ENCODE measurements at places on chromosomes 5 and 9.

GRCh38 chr9:14148501-14149103 lies 165.3 kb downstream of the NFIB start:
- no peak for DNase-seq

DNA sequence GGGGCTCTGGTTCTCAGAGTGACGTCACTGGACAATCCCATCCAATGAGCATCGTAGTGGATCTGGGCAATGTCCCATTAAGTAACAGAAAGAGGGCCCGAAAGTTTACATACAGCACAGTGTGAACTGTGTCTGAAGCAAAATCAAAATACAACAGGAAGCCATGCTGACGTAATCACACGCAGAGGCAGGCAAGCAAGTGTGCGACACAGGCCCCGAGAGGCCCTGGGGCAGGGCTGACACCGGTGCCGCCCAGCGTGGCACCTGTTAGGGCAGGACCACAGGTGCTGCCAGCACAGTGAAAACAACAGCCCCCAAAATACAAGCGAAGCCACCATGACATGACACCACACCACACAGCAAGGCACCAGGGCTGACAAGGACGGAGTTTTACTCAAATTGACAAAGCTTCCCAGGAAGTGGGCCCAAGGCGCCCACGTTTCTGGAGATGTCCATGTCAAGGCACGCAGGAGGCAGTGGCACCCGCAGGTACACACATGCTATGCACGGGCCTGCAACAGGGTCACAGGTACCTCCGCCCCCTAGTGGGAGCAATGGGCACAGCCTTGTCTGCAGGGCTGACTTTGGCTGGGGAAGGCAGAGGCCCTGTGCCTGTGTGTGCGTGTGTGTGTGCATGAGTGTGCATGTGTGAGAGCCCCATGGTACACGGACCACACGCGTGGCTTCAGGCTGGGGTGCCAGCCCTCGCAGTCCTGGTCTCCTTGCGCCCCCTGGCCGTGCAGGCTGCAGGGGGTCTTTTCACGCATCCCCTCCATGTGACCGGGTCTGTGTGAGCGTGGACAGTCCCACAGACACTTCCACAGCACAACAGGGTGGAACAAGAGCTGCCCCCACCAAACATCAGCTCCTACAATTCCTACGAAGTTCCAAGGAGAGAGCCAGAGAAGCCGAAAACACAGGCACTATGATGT lies 19.6 kb downstream of the QSOX2 start:
- peak; percentile 82 for DNase-seq

DNA sequence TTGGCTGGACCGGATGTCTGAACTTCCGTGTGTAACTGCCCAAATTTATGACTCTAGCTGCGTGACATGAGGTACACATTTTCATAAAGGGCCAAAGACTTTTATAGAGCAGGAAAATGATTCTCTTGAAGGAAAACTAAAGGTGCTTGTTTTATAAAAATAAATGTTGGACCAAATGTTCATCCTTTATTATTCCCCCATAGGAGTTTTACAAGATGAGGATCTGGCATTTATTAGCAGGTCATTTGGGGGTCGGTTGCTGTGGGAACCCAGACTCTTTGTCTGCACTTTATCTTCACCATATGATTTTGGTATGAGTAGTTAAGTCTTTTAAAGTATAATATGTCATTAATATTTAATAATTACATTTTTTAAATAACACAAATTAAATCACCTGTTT lies 571.2 kb downstream of the EFNA5 start:
- no peak for DNase-seq

DNA sequence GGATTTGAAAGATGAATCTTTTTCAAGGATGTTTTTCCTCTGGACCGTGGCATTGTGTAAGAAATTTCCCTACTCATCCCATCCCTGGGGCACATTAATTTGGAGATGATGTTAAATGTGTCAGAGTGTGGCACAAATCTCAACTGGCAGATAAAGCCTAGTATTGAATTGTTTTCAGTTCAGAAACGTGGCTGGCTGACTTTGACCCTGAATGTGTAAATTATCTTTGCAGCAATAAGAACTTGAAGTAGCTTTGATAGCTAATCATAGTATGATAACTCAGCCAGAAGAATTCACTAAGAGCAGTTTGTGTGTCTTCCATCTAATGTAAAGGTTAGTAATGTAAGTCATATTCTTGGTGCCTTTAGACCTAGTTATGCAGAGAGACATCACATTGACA lies 238.4 kb upstream of the DMRT1 start:
- DNase-seq, result no peak

- DNase-seq, result no peak
Observed at GRCh38 chr5:27191786-27192510, 153.6 kb upstream of the CDH9 start.

DNA sequence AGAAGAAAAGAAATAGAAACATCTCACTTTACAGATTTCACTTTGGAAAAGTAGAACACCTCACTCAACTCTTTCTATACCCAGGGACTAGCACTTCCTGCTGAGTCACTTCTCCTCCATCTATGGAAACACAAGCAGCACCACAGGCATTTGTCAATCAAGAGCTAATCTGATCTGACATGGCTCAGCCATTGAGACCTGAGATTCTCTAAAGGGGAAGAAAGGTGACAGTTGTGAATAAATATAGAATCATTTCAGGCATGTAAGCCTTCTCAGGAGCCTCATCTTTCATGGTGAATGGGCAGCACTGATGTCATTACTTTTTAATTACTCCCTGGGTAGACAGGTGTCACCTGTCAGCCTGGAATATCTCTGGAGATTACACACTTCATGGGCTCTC lies 559.8 kb downstream of the HINT1 start:
- DNase-seq, result peak; percentile 1

- DNase-seq, result no peak
Observed at GRCh38 chr5:143469125-143469524, 65.6 kb upstream of the NR3C1 start.

GRCh38 chr9:123225374-123225813 lies 43.0 kb downstream of the STRBP start:
- DNase-seq, result peak; percentile 68

GRCh38 chr5:154947778-154948177 lies 6.9 kb downstream of the MRPL22 start:
- no peak for DNase-seq

DNA sequence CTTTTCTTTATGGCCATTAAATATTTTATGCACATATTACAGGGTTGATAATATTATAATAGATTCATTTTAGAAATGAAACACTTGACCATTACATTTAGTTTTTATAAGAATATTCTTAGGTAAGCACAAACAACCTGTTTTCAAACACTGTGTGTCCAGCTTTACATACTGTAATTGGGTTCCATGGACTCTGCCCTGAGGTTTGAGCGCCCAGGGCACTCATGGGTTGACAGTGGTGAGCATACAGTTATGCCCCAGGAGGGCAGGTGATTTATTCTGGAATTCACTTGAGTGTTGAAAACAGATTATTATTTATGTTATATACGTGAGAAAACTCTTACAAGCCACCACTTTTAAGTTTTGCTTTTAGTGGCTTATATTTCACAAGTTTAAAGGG lies 33.7 kb downstream of the TRIO start:
- DNase-seq, result no peak

GRCh38 chr9:131468031-131468430 lies 34.7 kb upstream of the POMT1 start:
- no peak for DNase-seq

DNA sequence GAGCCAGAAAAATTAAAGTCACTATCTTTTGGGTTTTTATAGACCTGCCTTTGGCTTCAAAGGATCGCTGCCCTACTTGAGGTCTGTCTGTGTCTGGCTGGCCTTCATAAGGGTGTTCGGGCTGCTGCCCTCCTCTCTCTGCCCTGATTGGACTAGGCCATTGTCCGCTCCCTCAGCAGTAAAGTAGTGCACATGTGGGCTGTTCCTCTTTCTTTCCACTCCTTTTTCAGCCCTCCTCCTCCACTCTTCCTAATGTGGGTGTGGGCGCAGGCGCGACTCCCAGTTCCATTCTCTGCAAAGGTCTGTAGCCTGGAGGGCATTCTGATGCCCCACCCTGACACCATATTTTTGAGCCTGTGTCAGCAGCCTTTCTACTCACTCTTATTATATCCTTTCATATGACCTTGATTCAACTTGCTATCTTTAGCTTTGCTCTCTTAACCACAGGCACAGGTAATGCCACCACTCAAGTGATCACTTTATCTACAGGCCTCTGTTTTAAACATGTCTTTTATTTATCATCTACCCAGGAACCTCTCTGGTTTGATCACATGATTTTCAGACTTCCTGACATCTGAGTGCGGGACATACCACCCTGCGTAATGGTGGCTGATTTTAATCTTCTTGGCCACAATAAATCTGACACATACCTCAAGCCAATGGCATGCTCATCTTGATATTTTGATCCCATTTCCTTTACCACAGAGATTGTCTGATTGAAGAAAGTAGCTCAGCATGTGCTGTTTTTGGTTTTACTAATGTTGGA lies 144.5 kb downstream of the AOPEP start:
- peak; percentile 62 for DNase-seq

- peak; percentile 78 for DNase-seq
Observed at GRCh38 chr5:122078116-122079110, at the start of gene LOX. Gene LOX (minus strand): TSS chr5:122078259. CDS start chr5:122077985, 274 bp downstream.

GRCh38 chr5:147404706-147405105 lies 105.2 kb downstream of the DPYSL3 start:
- no peak for DNase-seq

- DNase-seq, result no peak
Observed at GRCh38 chr5:117295941-117296340, 721.3 kb upstream of the SEMA6A start.

DNA sequence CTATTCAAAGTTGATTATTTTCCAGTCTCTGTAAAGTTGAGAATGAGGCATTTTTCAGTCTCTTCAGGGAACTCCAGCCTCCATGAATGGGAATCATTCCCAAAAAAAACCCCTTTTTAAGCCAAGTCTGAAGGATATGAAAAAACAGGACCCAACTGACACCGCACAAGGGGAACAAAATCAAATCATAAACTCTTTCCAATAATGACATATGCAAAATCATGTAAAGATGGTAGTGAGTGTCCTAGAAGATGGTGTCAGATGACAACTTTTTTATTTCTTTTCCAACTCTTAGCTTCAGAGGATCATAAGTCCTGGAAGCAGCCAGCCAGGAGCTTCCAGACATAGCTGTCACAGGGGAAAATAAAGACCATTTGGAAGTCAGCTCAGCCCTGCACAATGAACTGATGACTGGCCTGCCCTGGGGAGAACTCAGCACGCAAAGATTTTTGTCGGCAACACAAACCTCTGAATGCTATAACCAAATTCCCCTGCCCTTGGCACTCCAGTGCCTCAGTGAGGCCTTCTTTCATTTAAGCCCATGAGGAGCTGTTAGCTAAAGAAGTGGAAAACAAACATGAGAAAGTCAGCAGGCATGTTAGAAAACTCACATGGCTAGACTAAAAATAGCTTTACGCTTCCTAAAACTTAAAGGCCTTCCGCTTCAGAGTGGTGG lies 85.4 kb downstream of the SLC1A3 start:
- no peak for DNase-seq

GRCh38 chr5:59126708-59127573 lies 544.1 kb downstream of the RAB3C start:
- no peak for DNase-seq

DNA sequence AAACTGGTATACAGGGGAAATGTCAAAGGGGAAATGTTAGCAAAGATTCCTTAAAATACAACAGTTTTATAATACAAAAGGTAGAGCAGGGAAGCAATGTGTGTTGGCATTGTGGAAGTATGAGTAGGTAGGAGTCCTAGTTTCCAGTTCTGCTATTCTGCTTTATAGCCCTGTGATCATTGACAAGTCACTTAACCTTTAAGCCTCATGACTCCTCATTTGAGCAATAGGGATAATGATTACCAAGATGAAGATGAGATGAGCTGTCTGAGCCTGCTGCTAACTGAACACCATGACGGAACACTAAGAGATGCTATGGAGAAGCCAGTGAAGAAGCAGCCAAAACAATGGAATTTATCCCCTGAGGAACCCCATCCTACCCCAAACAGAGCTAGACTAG lies 251.7 kb downstream of the PAPPA start:
- no peak for DNase-seq

- DNase-seq, result no peak
Observed at GRCh38 chr5:148428848-148429247, 45.1 kb downstream of the FBXO38 start.

DNA sequence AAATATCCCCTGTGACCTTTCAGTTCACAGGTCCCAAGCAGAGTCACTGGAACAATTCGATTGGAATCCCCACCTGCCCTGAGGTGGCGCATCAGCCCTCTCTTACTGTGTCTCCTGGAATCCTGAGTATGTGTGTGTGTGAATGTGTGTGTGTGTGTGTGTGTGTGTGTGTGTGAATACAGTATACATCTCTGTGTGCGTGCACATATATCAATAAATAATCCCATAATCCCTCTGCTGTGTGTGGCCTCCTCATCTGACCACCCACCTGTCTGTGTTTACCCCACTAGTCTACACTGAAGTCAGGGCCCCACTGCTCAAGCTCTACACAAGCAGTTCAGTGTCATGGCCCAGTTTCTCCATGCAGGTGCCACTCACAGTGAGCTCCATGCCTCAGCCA lies 187.4 kb downstream of the ERCC6L2 start:
- DNase-seq, result no peak

- DNase-seq, result no peak
Observed at GRCh38 chr5:54894957-54895815, 90.2 kb downstream of the ESM1 start.

DNA sequence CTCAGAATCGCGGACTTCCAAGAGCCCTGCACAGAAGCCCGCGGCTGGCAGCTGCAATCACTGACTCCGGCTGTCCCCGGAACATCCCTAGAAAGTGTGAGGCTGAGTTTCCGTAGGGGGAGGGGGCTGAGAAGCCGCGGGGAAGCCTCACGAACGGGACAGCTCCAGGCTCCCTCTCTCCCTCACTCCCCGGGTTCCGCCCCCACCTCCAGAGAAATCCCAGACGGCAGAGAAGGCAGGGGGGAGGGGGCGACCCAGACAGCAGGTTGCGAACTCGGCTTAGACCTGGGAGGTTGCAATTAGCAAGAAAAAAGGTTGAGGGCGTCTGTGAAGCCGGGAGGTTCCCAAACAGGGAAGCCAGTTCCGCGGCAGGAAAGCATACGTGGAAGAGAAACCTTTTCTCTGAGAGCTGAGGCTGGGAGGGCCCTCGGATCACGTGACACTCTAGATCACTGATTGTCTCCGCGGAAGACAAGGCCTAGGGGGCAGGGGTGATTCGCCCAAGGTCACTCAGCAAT lies 73.8 kb upstream of the CPLX2 start:
- no peak for DNase-seq

- no peak for DNase-seq
Observed at GRCh38 chr9:137837345-137838278, 40.0 kb upstream of the CACNA1B start.

DNA sequence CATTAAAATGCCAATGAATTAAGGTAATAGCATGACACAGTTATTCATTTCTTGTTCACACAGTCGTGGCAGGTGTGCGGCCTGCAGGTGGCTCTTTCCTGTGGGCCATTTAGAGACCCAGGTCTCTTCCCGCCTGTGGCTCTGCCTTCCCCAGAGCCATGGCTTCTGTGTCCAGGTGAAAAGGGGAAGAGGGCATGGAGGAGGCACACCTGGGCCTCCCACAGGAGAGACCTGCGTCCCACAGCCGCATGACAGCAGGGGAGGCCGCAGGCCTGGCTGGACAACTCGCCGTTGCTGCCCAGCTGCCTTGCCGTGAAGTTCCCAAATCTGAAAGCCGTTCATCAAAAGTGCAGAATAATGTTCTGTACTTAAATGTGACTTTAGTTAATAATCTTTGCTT lies 14.4 kb upstream of the PLEKHG4B start:
- no peak for DNase-seq

Data from hematopoietic multipotent progenitor cell treated with erythropoietin and hydrocortisone succinate and interleukin-3 and kit ligand, for 4 days (in vitro differentiated cells).